Stimulated activated CD8-positive, alpha-beta memory T cell treated with anti-CD3 and anti-CD28 coated beads, Interleukin-15, amount 100 ng/mL, for 24 hours (primary cell): ENCODE measurements at places on chromosomes 16 and 17.

GRCh38 chr17:79041723-79042420 lies 17.9 kb downstream of the C1QTNF1 start:
- DNase-seq: no peak

GRCh38 chr16:2212362-2213324 lies 2.0 kb upstream of the BRICD5 start:
- no peak for DNase-seq

DNA sequence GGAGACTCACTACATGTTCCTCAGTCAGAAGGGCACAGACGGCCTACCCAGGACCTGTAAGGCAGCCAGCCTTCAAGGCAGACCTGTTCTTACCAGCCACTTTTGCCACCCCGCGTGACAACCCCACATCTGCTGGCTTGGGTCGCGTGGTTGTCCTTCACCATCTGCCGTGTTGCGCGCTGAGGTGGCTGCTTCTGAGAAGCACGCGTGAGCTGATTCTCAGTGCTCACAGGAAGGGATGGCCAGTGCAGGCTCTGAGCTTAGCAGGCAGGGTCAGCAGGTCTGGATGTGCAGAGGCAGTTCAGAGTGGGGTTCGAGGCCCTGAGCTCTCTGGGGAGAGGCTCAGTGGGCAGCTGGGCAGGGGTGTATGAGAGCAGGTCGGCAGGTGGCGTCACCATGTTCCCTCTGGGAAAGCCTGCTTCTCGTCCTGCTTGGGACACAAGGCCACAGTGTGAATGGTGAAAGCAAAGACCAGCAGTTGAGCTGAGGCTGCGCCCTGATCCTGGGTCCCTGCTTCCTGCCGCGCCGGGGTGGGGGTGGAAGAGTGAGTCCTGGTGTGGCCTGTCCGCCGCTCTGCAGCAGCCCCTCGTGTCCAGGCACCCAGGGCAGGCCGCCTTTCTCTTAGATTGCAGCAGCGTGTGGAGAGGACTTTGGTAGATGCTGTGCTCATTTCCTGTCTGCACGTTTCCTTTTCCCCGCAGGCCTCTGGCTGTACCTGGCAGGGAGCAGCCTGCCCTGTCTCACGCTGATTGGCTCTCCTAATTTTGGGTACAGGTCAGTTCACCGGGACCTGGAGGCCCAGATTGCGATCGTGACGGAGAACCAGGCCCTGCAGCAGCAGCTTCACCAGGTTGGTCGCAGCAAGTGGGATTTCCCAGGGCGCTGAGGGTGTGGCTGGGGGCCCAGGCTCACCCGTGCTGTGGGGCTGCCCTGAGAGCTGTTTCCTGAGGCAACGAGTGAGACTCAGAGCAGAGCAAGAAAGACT lies 36.0 kb downstream of the PGS1 start:
- no peak for DNase-seq

GRCh38 chr16:72848759-72849664 lies 198.9 kb downstream of the ZFHX3 start:
- no peak for DNase-seq

DNA sequence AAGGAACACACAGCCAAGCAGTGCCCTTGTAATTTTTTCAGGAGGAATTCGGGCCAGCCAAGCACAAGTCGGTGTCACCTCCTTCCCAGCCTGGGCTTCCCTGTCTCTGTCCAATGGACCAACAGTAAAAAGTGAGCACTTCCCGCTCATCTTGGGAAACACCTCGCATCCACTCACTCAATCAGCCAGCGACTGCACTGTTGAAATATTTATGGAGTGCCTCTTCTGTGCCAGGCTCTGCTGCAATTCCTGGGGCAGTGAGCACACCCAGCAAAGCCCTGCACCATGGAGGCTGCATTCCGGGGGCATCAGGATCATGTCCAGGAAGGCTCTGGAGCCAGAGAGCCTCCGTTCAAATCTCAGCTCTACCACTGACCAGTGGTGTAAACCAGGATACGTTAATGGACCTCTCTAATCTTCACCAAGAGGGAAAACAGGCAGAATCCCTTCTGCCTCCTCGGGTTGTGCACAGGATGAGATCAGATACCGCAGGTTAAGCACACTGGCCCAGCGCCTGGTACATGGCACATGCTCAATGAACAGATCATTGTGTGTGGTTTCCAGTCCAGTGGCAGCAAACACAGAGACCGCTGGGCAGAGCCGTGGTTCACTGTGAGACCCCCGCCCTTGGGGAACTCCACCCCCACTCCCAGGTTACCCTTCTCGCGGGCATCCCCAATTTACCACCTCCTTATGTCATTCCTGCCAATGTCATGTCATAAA lies 194.3 kb downstream of the ZNF423 start:
- DNase-seq: no peak

DNA sequence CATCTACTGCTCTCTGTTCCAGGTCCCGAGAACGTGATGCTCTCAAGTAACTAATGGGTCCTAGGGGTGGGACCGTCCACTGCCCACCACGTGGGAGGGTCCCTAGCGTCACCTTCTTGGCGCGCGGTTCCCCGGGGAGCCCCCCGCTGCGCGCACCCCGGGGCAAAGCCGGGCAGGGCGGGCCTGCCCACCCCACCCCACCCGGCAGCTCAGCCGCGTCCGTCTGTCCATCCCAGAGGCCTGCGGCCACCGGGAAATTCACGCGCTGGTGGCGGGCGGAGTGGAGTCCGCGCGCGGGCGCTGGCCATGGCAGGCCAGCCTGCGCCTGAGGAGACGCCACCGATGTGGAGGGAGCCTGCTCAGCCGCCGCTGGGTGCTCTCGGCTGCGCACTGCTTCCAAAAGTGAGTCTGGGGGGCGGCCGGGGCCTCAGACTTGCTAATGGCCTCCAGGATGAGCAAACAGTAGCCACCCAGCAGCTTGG lies 494 bp downstream of the PRSS41 start:
- DNase-seq: no peak

GRCh38 chr17:21215935-21216334 lies 2.0 kb upstream of the TMEM11 start:
- DNase-seq: no peak

GRCh38 chr17:71527311-71527710 lies 593.5 kb upstream of the SOX9 start:
- no peak for DNase-seq

DNA sequence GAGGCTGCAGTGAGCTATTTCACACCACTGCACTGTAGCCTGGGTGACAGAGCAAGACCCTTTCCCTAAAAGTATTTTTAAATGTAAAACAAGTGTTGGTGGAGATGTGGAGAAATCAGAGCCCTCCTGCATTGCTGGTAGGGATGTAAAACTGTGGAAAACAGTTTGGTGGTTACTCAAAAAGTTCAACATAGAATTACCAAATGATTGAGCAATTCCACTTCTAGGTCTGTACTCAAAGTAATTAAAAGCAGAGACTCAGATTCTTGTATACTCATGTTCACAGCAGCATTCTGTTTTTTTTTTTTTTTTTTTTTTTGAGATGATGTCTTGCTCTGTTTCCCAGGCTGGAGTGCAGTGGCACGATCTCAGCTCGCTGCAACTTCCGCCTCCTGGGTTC lies 141.8 kb downstream of the PITPNC1 start:
- no peak for DNase-seq

DNA sequence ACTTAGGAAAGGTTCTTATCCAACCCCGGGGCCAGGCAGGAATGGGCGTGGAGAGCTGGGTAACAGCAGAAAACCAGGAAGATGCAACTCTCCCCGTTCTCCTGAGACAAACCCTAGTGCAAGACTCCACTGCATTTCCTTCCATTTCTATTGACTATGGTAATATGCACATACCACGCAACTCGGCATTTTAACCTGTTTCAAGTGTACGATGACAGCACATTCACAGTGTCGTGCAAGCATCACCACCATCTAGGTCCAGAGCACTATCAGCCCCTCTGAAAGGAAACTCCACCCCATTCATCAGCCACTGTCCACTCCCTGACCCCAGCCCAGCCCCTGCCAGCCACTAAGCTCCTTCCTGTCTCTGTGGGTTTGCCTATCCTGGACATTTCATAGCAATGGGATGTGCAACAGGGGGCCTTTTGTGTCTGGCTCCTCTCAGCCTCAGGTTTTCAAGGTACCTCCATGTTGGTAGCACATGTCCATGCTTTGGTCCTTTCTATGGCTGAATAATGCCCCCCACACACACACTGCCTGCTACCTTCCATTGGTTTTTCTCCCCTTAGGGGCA lies 441.9 kb downstream of the SOX9 start:
- DNase-seq: no peak
